ENCODE measurements at places on chromosomes 7 and 10.

GRCh38 chr7:155295511-155295910, 2.2 kb upstream of the INSIG1 start:
- DNase-seq: no peak

GRCh38 chr10:29346296-29347001, 57.6 kb downstream of the LYZL1 start:
- DNase-seq: no peak

DNA sequence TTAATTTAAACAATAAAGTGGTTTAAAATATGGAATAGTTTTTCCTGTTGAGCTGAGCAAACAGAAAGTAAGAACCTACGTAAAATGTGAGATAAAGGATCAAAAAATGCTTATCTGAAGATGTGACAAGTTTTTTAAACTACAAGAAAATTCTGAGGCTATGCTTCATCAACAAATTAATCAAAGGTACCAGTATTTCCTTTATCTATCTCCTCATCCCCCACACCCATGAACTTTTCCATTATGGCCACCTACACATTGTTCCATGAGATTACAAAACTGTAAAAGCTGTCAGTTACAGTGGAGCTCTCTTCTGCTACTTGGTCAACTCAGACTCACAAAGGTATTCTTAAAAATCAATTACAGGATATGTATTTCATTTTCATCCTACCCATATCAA, 77.4 kb downstream of the ARHGAP12 start:
- no peak for DNase-seq

- no peak for DNase-seq
Measured at GRCh38 chr10:110115784-110116520, 91.5 kb upstream of the MXI1 start.

GRCh38 chr7:69762821-69763352, 164.6 kb downstream of the AUTS2 start:
- DNase-seq: peak; percentile 13

GRCh38 chr10:51397695-51398094, 301.7 kb downstream of the CSTF2T start:
- peak; percentile 67 for DNase-seq

- DNase-seq: no peak
Measured at GRCh38 chr7:94364816-94365215, 29.9 kb upstream of the COL1A2 start.

DNA sequence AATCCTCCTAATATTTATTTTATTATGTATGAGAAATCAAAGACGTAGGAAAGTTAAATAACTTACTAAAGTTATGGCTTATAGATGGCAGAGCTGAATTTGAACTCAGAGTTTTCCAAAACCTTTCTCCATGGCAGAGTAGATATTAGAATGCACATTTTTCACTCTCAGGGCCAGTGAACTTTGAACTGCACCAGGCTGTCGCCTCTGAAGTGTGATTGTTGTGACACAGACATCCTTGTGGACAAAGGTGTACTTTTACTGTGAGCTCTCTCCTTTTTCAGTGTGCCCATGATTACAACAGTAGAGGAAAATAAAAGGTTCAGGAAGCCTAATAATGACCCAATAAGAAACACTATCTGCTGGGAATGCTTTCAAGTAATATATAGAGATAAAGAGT, 29.1 kb downstream of the TES start:
- no peak for DNase-seq

GRCh38 chr7:30453016-30453415, 25.6 kb downstream of the NOD1 start:
- DNase-seq: no peak

Data from RWPE1 (cell line).